ENCODE measurements at places on chromosomes 13 and 19. TPM values are rescaled to one million over a fixed set of nuclear protein-coding genes. Genes with fewer than 3 reads are reported as not detected.

ZNF112 gene
- 2.0 TPM for total RNA-seq

KIR2DL4 gene
- not detected for total RNA-seq

RFPL4A gene
- total RNA-seq: not detected

ZNF729 gene
- not detected for total RNA-seq

IQCN gene
- total RNA-seq: 0.61 TPM

BORA gene
- 0.97 TPM for total RNA-seq

DNA sequence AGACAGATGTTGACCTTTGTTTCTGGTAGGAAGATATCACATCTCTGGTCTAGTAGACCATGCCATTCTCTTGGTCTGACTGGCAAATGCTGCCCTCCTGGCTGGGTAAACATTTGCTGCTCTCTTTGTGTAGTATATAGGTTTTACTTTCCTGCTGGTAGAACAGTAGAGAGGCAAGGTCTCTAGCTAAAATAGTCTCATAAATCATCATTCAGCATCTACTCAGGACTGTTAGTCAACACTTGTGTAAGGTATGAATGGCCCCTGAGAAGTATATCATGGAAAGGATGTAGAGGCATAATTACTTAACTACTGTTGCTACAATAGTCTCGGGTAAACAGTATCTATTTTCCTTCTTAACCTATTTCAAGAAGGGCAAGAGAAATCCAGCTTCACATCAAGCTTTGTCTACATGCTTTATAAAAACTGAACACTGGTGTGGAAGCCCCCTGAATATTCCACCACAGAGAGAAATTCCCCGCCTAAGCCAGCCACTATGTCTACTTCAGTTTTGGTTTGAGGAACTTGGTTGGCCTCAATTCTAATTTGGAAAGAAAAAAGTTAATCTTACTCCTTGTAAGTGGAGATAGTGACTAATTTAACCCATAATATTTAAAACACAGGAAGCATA lies 18.4 kb upstream of the MYCBP2 start:
- no peak for DNase-seq

DNA sequence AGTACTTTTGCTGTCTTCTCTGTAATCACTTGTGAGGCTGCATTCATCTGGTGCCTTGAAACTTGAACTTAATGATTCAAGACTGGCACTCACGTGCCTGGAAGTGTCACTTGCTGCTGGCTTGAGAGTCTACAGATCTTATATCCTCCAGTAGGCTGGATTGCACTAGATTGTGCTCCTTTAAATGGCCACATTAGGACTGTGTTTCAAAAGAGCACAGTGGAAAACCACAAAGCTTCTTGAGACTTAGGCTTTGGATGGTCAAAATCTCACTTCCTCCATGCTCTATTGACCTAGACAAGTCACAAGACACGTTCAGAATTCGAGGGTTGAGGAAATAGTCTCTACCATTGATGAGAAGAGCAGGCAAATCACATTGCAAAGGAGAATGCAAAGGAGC lies 1278.8 kb upstream of the MIR17HG start:
- DNase-seq: no peak

DNA sequence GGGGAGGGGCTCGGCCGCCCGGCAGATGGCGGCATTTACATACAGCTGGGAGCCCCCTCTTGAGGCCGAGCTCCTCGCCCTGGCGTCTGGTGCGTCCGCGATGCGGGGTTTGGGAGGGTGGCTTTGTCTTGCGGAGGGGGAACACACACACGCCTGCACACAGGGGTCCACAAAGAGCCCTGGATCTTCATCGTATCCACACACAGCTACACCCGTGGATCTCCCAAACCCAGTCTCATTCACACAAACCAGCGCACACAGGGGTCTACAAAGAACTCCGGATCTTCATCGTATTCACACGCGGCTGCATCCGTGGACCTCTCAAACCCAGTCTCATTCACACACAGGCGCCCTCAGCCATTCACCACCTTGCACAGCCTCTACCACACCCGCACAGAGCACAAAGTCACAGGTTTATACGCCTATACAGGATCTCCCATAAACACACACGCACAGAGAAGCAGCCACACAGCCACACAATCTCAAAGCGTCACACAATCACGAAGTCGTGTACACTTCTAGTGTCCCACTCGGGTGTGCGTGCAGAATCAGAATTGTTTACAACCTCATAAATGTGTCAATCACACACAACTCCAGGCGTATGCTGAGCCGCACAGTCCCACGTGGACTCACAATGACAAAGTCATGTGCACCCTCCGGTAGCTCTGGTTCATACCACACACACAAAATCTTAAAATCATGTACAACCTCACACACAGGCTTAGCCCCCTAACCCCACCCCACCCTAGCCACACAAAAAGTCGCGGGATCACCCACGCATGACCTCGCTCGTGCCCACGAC lies 550 bp upstream of the DLL3 start:
- no peak for DNase-seq

- no peak for DNase-seq
These were observed 39.4 kb downstream of the LRCH1 start for GRCh38 chr13:46592385-46592784.

- no peak for DNase-seq
These were observed 478.4 kb downstream of the PCDH9 start for GRCh38 chr13:66751691-66752090.

- DNase-seq: no peak
These were observed 452.7 kb downstream of the SUCLA2 start for GRCh38 chr13:47548294-47548840.

DNA sequence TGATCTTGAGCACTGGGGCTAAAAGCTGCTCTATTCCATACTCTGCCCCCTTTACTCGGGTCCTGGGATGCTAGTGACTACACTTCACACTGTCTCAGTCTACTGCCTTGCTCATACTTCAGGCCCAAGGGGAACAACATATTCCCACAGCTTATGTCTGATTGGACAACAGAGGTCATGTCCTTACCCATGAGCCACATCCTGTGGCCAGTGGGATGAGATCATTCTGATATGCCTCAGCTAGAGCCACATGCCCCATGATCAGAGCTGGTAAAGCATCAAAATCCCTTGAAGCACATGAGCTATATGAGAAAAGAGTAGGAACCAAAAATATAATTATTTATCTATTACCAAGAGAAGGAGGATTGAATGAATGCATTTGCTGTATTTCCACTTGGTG lies 290.1 kb upstream of the TSHZ3 start:
- no peak for DNase-seq

DNA sequence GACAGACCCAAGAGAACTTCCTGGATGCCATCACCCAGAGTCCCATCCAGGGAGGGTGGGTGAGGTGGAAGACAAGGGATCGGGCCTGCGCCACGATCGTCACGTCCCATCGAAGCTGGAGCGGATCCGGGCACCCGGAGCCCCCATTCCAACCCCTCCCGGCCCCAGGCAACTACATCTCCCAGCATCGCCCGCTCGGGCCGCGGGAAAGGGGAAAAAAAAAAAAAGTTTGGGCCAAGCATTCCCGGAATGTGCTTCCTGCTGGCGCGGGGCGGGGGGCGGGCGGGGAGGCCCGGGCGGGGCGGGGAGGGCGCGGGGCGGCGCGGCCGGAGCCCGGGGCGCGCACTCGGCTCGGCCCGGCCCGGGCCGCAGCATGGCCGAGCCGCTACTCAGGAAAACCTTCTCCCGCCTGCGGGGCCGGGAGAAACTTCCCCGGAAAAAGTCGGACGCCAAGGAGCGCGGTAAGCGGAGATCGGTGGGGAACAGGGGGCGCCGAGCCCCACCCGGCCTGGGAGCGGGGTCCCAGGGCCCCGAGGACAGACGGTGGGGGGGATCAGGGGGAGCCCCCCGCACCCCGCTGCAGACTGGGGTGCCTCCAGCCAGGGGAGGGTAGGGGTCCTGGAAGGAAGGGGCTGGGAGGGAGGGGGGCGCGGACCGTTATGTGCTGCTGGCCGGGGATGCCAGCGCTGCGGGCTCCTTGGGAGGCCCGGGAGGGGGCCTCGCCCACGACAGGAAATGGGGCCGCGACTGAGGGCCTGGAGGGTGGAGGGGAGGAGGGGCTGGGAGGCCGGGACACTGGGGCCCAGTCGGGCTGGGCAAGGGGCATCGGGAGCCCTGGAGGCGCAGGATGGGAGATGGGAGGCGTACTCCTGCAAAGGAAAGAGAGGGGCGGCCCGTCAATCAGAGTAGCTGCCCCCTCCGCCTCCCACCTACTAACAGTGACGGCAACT lies at the start of gene SYDE1:
TSS of gene SYDE1 (plus strand) at position 341 of the 950 bp plus-strand sequence. CDS start at position 374, 33 bp downstream.
- no peak for DNase-seq

- DNase-seq: peak; percentile 49
These were observed 534 bp downstream of the STK24 start for GRCh38 chr13:98576200-98576945.

GRCh38 chr19:12194827-12195731 lies 32.2 kb downstream of the ZNF136 start:
- peak; percentile 33 for DNase-seq

DNA sequence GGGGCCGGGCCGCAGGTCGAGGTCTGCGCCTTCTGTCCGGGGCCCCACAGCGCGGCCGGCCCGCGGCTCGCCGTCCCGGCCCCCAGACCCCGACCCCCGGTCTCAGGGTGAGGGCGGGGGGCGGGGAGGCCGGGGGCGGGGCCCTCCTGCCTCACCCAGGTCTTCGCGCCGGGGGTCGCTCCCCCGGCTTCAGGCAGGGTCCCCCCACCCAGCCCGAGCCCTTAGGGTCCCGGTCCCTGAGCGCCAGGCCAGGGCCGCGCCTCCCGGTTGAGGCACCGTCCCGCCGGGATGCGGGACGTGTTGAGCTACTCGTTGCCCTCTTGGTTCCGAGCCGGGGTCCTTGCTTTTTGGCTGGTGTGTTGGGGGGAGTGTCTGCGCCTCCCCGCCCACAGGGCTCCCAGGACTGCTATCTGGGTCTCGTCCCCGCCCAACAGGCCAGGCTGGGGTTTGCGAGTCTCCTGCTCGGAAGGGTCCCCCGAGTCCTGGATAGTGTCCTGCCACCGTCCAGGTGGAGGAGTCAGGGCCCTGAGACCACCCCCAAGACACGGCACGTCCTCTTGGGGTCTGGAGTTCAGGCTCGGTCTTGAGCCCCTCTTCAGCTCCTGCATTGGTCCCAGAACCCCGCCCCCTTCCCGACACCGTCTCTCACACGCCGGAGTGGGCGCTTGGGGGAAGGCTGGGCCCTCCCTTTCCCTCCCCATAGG lies 452 bp downstream of the PIAS4 start:
- no peak for DNase-seq

- no peak for DNase-seq
These were observed 13.6 kb upstream of the SHC2 start for GRCh38 chr19:474126-475078.

- DNase-seq: no peak
These were observed 21.5 kb upstream of the GARRE1 start for GRCh38 chr19:34232566-34233481.
